ENCODE measurements at places on chromosomes 4 and X. TPM values are rescaled to one million over a fixed set of nuclear protein-coding genes. Genes with fewer than 3 reads are reported as not detected.

DNA sequence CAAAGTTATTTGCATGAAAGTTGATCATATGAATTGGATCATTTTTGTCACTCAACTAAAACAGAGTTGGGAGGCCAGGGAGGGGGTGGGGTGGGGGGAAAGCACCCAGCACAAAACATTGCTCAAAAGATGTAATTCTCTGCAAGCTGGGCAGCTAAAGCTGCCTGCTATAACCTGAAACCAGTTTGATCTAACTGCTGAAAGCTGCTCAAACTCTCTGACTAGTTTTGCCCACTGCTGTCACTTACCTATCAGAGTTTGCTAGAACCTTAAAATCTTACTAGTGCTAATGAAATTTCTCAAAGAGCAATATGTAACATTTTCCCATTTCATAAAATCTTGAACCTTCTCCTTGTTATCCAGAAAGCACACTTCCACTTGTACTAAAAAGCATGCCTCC, 10.4 kb downstream of the CXCL8 start:
- DNase-seq: no peak
- H3K27ac ChIP-seq: no peak overlapping the region
- no peaks in the 10 kb centered on the region for H3K36me3 ChIP-seq
- no peaks in the 10 kb centered on the region for H3K4me1 ChIP-seq

- H3K36me3 ChIP-seq: no peaks in the 10 kb centered on the region
- H3K4me1 ChIP-seq: peaks cover 32% of the 10 kb centered on the region
- H3K27ac ChIP-seq: peak overlapping the region; percentile 98
- no peak overlapping the region for H3K4me3 ChIP-seq
Measured at GRCh38 chr4:77203380-77204197, 46.6 kb downstream of the CCNG2 start.

DNA sequence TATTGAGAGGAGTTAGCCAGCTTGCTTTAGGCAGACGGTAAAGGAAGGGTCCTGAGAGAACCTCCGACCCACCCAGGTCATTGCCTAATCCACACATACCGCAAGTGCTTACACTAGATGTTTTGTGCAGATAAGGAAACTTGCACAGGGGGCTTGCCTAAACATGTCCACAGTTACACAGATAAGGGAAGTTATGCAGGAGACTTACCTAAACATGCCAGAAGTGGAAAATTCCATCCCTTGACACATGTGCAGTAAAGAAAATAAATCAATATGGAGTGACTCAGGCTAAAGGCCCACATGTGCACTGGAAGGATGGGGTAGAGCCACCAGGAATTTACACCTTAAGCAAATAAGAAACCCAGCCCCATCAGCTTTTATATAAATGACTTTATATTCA, 232.8 kb upstream of the HDX start:
- H3K4me3 ChIP-seq: no peak overlapping the region
- no peaks in the 10 kb centered on the region for H3K4me1 ChIP-seq
- no peaks in the 10 kb centered on the region for H3K27me3 ChIP-seq

Gene NAA11
- not detected for total RNA-seq

Gene RASL11B
- 0.07 TPM for total RNA-seq

DNA sequence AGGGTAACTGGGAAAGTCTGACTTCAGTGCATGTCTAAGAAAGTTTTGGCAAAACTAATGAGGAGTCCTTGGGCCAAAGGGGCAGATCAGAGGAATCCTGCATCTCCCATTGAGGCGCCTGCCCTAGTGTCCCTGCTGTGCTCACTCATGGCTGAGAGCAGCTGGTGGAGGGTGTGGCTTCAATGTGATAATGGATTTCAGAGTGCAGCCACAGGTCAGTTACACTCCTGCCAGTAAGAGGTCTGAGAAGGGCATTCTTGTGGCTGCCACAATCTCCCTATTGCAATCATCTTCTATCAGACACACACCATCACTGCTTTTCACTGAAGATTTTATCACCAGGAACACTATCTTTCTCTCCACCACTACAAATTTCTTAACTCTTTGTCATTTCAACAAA, 457.1 kb downstream of the MID1IP1 start:
- no peaks in the 10 kb centered on the region for H3K36me3 ChIP-seq
- no peak for DNase-seq
- H3K27me3 ChIP-seq: no peaks in the 10 kb centered on the region
- no peak overlapping the region for H3K27ac ChIP-seq
- no peaks in the 10 kb centered on the region for H3K4me1 ChIP-seq

GRCh38 chr4:147157860-147158701, 212.4 kb upstream of the TTC29 start:
- no peak overlapping the region for H3K27ac ChIP-seq
- no peaks in the 10 kb centered on the region for H3K27me3 ChIP-seq
- no peaks in the 10 kb centered on the region for H3K36me3 ChIP-seq
- peak; percentile 62 for DNase-seq

Data from PC-3 (cell line).